ENCODE measurements at places on chromosomes 16 and 17.

GRCh38 chr17:82400206-82400605, 17.9 kb upstream of the HEXD start:
- DNase-seq = no peak

DNA sequence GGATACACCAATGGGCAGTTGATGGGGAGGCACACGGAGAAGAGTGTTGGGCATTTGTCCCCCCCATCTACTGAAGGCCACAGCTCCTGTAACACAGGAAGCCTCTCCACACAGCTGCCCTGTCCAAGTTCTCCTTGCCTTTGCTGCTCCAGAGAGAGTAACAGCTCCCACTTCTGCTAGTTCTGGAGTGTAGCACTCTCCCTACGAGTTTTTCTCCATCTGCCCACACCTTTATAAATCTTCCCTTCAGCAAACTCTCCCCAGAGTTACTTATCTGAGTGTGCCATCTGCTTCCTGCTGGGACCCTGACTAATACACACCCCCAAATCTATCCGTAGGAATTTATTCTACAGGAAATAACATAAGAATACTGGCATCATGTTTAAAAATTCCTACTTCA, 42.6 kb upstream of the ERN1 start:
- no peak for DNase-seq

DNA sequence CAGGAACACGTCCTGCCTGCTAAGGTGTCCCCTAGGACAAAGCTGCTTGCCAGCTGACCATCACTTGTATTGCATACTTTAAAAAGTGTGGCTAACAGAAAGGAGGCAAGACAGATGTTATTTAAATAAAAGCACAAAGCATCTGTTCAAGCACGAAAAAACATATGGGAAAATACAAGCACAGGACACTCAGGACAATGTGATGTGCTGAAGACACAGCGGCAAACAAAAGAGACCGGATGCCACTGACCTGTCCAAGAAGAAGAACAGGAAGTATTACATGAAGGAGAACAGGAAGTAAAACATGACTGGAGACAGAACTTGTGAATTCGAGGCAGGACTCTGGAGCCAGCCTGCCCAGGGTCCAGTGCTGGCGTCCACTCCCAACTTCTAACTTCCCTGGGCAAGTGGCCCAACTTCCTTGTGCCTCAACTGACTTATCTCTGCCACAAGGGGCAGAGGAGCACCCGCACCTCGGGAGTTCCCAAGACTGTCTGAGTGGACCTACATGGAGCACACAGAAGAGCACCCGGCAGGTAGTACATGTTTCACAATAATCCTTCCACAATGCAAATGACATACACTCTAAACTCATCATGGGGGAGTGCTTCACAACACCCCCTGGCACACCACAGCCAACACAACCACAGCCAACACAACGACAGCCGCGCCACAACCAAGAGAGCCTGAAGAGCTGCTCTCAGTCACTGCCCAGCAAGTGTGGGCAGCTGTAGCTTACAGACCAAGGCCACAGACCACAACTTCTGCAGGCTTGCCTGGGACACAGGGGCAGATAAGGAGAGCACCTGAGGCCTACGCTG, 36.6 kb downstream of the ANKRD11 start:
- no peak for DNase-seq

DNA sequence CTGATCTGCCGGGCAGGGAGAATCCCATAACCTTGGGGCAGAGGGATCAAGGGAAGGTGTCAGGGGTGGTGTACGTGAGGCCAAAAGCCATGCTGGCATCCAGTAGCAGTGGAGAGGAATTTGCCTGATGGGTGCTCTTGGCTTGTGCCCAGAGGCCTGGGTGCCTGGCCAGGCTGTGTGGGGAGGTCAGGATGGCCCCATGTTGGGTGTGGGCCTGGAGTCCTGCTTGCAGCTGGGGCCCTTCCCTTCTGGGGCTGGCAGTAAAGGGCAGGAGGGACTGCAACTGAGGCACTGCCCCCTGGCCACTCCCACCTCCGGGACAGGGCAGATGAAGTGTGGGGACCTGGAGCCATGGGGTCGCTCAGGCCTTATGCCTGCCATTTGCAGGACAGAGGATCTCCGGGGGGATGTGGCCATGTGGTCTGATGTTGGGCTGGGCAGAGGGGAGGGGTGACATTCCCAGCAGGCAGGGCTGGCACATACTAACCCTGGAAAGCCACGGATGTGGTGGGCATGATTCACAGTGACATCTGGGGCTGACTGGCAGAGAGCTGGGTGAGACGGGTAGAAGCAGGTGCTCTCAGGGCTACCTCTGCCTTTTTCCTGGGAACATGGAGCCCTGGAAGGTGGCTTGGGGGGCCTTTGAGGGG, 3.5 kb downstream of the FMNL1 start:
- no peak for DNase-seq

GRCh38 chr17:75504347-75505151, 10.8 kb downstream of the CASKIN2 start:
- no peak for DNase-seq

DNA sequence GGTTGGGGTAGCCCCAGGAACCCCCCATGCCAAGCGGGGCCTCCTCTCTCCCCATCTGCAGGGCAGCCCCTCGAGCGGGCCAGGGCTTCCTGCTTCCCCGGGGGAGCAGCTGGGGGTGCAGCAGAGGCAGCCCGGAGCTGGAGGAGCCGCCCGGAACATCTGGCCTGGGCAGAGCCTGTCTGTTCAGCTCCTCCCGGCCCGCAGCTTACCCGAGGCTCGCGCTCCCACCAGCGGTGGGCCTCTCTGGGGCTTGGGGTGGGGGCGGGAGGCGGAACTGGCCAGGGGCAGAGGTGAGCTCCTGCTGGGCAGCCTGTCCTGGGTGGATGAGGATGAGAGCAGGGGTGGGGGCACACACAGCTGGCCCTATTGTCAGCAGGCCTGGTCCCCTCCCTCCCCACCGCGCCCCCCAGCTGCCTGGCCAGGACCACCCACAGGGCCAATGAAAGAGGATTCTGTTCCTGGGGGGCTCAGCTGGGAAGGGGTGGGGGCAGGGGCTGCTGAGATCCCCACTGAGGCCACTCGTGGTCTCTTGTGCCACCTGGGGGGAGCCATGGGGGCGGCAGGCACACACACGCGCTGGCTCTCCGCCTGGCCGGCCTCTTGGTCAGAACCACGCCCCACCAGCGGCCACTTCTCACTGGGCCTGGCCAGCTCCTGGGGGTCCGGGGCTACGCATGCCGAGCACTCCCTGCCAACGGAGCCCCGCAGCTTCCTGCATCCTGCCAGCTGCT, 34.7 kb downstream of the BAHCC1 start:
- DNase-seq = no peak

DNA sequence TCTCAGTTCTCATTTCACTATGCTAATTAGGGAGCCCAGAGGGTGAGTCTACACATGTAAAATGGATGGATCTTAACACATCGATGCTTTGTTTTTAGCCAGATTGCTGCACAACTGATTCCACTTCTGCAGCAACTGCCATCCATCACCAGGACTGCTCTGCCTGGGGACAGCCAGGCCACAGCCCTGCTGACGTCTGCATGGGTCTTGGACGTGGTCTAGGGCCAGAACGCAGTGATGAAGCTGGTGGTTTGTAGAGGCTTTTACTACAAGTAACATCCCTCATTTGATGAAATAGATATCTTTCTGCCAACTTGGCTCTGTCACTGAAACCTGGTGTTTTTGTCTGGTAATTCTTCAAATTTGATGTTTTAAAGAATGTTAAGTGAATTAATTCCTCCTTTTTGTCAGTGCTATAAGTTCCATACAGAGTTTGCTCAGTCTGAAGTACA, 50.6 kb downstream of the MARCHF10 start:
- DNase-seq = no peak

DNA sequence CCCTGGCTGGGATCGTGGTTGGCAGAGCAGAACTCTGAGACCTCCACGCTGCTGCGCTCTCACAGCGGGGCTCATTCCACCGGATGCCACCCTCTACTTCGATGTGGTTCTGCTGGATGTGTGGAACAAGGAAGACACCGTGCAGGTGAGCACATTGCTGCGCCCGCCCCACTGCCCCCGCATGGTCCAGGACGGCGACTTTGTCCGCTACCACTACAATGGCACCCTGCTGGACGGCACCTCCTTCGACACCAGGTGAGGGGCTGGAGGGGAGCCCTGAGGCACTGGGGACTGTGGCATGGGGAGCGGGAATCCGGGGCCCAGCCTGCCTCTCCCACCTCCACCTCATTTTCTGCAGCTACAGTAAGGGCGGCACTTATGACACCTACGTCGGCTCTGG, 5.2 kb downstream of the FKBP10 start:
- no peak for DNase-seq

GRCh38 chr17:74480290-74480689, 13.9 kb downstream of the CD300A start:
- DNase-seq = no peak

- DNase-seq = no peak
Observed at GRCh38 chr16:50315346-50315997, 49.1 kb downstream of the ADCY7 start.

GRCh38 chr16:79599837-79600637, 500 bp downstream of the MAF start:
- no peak for DNase-seq

DNA sequence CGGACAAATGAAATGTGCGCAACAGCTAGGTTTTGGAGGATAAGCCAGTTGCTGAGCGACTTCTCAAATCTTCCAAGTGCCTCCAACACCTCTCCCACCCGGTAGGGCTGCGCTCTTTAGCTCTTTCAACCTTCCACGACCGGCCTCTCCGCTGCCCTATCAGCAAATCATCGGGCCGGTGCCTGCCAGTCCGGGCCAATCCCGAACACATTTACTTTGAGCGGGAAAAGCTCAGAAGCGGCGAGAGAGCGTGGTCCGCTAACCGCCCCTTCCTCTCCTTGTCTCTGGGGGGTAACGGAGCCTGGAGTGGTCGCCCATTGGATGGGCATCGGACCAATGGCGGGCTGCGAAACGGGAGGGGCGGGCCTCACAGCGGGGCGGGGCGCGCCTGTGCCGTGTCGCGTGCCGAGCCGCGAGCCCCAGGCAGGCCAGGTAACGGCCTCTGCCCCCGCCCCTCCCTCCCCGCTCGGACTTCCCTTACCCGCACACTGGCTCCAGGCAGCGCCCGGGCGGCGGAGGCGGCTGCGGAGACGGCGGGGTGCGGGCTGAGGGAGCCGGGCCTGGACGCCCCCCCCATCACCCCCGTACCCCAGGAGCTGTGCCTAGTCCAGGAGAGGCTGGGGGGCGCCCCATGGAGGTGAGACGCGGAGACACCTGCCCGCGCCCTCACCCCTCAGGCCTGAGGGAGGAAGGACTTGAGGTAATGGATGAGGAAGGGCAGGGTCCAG, at the start of gene MEIOC:
Gene MEIOC, plus strand, starts transcription at position 486 of the 728 bp plus-strand sequence. Its CDS starts 146 bp downstream, at position 632.
- no peak for DNase-seq

DNA sequence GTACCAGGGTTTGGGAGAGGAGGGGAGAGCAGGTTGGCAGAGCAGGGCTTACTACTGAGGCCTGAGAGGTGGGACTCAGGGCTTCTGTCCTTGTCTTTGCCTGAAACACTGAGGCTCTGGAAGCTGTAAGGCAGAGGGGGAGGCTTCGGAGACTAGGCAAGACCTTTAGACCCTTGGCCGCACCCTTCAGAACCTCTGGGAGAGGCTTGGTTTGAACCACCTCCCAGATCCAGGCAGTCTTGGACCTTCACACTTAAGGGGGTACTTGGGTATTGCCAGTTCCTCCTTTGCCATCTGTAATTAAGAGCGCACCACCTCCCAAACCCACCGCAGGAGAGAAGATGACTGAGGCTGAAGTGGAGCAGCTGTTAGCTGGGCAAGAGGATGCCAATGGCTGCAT, 12.9 kb downstream of the MYL4 start:
- no peak for DNase-seq

DNA sequence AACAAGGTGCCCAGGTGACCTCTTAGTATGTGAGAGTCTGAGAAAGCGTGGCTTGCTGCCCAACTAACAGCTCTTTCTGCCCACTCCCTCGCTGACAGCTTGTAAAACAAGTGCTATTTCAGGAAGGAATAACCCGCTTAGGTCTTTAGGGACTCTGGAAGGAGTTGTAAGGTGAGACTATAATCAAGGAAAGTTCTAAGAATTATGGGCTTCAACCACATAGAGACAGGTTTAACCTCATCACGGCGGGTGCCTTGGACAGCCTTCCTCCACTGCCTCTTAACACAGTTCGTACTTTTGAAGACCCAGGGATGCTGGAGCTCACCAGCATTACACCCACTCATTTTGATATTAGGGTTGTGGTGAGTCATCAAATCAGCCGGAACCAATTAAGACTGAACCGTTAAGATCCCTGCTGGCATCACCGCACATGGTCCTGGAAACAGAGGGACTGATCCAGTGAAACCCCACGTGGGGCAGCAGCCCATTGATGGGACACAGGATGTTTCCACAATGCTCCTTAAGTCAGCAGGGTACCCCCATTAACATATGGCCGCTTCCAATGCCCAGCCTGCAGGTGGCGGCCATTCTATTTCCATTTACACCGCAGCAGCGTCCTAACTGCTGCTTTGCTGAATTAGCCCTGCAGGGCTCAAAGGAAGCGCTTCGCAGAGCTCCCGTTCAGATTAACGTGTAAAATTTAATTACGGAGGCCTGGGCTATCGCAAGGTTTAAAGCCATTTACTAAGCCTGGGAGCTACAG, 176.6 kb upstream of the SDK2 start:
- DNase-seq = no peak

DNA sequence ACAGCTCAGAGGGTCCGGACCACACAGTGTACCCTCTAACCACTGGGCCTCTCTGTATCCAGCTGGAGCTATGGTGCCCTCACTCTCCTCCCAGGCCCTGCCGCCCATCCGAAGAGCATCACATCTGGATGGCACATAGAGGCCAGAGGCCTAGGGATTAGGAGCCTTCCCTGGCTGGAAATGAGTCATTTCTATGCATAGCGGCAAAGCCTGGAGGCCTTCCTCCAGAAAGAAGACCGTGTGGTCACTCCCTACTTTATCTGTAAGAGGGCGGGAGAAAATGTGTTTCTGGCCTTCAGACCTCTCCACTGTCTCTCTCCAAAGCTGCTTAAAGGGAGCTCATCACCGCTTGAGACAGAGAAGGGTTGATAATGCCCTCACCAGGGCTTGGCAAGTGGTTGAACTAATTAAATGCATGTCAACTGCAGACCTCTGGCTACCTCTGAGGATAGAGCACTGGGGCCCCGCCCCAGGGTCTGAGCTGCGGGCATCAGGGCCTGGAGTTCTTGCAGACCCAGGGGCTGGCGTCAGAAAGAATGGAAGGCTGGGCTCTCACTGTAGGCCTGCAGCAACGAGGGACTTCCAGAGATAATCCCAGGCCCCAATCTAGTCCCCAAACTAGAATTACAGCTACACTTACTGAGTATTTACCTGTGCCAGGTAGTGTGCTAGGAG, 122.2 kb downstream of the IRX5 start:
- DNase-seq = no peak

GRCh38 chr17:5794881-5795506, 210.7 kb upstream of the NLRP1 start:
- no peak for DNase-seq

- DNase-seq = no peak
Observed at GRCh38 chr16:73171380-73171779, 123.5 kb upstream of the ZFHX3 start.

GRCh38 chr17:39995438-39995837, 14.8 kb downstream of the PSMD3 start:
- DNase-seq = no peak

DNA sequence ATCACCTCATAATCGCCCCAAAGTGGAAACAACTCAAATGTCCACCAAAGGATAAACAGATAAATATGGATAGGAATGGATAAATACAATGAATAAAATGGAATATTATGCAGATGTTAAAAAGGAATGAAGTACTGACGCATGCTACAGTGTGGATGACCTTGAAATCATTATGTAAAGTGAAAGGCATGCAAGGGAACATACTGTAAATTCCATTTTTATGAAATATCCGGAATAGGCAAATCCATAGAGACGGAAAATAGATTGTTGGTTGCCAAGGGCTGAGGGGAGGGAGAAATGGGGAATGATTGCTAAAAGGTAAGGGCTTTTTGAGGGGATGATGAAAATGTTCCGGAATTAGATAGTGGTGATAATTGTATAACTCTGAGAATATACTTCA, 36.0 kb downstream of the STAT5B start:
- DNase-seq = no peak
